K562 (cell line): ENCODE measurements at places on chromosomes 3 and 15. TPM values are rescaled to one million over a fixed set of nuclear protein-coding genes. Genes with fewer than 3 reads are reported as not detected.

Gene ATP2B2
- total RNA-seq = not detected in 2 replicates

Gene SH3GL3
- 8.9 and 9.6 TPM in 2 replicates for total RNA-seq

Gene RPL15
- total RNA-seq = 2,579 and 2,753 TPM in 2 replicates

Gene MYL3
- not detected in 2 replicates for total RNA-seq

Gene CYP1A1
- total RNA-seq = 0.07 TPM in 1 of 2 replicates, not detected in the other

Gene GOLGA6L4
- total RNA-seq = 2.1 and 3.2 TPM in 2 replicates
